ENCODE measurements at places on chromosomes 4 and X. TPM values are rescaled to one million over a fixed set of nuclear protein-coding genes. Genes with fewer than 3 reads are reported as not detected.

DNA sequence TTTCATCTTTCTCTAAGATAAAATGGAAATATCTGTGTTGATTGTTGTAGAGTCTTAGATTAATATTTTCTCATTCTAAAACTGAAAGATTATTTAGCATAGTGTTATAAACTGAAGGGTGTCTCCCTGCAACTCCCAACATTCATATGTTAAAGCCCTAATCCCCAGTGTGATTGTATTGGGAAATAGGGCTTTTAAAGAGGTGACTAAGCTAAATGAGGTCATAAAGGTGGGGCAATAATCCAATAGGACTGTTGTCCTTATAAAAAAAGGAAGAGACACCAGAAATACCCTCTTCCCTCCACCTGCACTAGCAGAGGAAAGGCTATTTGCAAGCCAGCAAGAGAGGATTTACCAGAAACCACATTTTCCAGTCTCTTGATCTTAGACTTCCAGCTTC is 1626.4 kb downstream of the C4orf33 start:
- no peak for DNase-seq

HSFX2 gene
- total RNA-seq, result not detected

GRCh38 chr4:42442601-42443000 is 45.3 kb downstream of the SHISA3 start:
- DNase-seq, result no peak

DNA sequence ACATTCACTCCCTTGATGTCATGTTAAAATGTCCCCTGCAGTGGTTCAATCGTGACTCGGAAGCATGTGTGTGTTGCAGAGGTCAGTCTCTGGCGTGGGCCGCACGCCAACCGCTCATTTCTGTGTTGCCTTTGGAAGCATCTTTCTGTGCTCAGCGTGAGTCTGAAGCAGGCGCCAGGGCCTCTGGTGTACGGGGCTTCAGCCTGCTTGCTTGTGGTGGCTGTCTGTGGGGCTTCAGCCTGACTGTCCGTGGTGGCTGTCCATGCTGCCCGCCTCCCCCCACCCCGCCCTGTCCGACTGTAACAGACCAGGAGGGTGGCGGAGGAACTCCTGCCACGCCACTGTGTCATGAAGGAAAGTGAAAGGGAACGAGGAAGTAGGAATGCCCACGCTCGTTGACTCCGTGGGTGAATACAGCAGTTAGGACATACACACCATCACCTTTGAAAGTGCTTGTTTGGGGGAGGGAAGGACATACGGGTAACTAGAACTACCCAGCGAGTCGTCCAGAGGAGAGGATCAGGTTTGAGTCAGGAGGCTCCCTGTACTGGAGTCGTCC is 14.7 kb upstream of the CLCN4 start:
- no peak for DNase-seq

DDX53 gene
- total RNA-seq, result not detected

- no peak for DNase-seq
These were observed 167.0 kb downstream of the TBCK start for GRCh38 chr4:106149026-106149425.

CCSER1 gene
- total RNA-seq, result not detected

DNA sequence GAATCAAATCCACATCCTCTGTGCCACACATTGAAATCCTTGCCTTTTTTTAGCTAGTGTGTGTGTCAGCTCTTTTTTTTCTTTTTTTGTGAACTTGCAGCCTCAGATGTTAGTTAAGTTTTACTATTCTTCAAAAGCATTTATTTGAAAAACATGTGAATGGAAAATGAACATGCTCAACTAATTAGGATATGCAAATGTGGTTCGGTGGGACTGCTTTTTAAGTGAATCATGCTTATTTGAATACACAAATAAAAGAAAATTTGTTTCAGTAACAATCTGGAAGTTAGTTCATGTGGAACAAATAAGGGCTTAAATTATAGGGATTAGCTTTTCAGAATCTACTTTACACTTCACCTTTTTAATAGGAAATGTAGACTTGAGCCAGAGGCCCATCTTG is 751.5 kb upstream of the FAM241A start:
- no peak for DNase-seq

- no peak for DNase-seq
These were observed 258.7 kb downstream of the CXXC4 start for GRCh38 chr4:104235967-104236366.

DNA sequence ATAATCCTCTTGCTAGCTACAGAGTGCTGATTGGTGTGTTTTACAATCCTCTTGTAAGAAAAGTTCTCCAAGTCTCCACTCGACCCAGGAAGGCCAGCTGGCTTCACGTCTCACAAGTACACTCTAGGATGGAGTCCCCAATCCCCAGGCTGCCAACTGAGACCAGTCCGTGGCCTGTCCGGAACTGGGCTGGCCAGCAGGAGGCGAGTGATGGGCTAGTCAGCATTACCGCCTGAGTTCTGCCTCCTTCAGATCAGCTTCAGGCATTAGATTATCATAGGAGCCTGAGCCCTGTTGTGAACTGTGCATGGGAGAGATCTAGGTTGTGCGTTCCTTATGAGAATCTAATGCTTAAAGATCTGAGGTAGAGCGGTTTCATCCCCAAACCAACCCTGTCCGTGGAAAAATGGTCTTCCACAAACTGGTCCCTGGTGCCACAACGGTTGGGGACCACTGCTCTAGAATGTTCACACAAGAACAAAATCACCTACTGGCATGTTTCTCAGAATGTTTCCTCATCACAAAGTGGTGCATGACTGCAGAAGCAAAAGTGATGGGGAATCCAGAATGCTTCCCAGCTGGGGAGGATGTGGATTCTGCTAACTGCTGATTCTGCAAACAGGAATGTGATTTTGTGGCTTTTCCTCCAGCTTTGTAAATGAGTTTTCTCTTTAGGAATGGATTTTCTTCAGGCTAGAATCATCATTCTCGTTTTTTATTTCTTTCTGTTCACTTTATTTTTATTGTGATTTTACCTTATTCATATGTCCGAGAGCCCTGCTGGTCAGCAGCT is 40.9 kb downstream of the SEPTIN11 start:
- DNase-seq, result no peak

PHEX gene
- 25.2 TPM for total RNA-seq

DNA sequence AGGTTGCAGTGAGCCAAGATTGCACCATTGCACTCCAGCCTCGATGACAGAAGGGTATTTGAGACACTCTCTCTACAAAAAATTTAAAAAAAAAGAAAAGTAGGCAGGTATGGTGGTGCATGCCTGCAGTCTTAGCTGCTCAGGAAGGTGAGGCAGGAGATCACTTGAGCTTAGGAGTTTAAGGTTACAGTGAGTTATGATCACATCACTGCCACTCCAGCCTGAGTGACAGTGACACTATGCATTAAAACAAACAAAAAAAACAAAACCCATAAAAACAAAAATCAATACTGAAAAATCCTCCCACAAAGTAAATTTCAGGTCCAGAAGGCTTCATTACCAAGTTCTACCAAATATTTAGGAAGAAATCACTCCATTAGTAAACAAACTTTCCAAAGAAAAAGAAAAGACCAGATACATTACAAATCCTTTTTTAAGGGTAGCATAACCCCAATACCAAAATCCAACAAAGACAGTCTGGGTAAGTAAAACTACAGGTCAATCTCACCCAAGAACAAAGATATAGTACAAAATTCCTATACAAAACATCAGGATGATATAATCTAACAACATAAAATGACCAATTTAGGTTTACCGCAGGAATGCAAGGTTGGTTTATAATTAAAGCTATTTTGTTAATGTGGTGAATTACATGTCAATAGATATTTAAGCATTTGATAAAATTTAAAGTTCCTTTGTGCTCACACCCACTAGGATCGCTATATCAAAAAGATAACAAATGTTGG is 11.7 kb downstream of the NELFA start:
- no peak for DNase-seq

CDX4 gene
- total RNA-seq, result not detected
